ENCODE measurements at places on chromosomes 5 and 9. TPM values are rescaled to one million over a fixed set of nuclear protein-coding genes. Genes with fewer than 3 reads are reported as not detected.

GRCh38 chr9:3597792-3598191, 72.0 kb upstream of the RFX3 start:
- no peak overlapping the region for H3K27ac ChIP-seq
- H3K4me1 ChIP-seq = no peaks in the 10 kb centered on the region
- no peak for DNase-seq
- no peaks in the 10 kb centered on the region for H3K36me3 ChIP-seq
- no peaks in the 10 kb centered on the region for H3K27me3 ChIP-seq
- no peak overlapping the region for H3K4me3 ChIP-seq

DNA sequence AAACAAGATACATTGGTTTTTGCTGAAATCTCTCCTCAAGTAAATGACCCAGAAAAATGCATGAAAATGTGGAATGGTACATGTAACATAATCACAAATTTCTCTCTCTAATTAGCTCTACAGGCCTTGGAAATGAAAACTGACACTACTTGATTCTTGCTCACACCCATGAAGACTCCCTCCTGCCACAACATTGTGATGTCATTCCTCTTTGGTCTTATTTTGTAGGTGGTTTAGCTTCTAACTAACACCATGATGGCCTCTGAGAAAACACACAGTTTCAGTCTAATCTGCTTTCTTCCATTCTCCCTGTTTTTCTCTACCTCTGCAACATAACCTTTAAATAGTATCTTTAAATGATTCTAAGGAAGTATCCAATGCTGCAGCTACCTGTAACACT, 78.6 kb upstream of the FAM174A start:
- no peak overlapping the region for H3K27ac ChIP-seq
- H3K36me3 ChIP-seq = no peaks in the 10 kb centered on the region

DNA sequence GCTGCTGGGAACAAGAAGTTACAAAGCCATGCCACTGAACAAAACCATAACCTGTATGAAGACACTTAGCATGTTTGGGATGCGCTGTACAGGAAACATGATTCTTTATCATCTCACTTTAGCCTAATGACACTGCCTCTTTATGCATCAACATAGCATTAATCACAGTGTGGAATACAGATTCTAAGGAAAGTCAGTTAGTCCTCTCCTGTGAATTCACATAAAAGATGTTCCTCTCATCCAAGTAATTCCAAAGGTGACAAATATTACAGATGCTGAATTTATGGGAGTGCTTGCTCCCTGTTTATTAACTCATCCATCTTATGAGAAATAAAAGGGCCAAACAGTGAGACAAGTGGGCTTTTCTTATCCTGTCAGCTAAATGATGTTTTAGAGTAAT, 1677.7 kb downstream of the EFNA5 start:
- H3K4me3 ChIP-seq = no peak overlapping the region
- no peaks in the 10 kb centered on the region for H3K4me1 ChIP-seq
- H3K36me3 ChIP-seq = no peaks in the 10 kb centered on the region
- no peak for DNase-seq
- no peaks in the 10 kb centered on the region for H3K27me3 ChIP-seq

- H3K36me3 ChIP-seq = no peaks in the 10 kb centered on the region
- no peak overlapping the region for H3K27ac ChIP-seq
- no peaks in the 10 kb centered on the region for H3K27me3 ChIP-seq
- no peak overlapping the region for H3K4me3 ChIP-seq
- H3K4me1 ChIP-seq = no peaks in the 10 kb centered on the region
These were observed 66.3 kb downstream of the RCL1 start for GRCh38 chr9:4859035-4859434.

The GBGT1 gene
- total RNA-seq = 4.6 TPM

DNA sequence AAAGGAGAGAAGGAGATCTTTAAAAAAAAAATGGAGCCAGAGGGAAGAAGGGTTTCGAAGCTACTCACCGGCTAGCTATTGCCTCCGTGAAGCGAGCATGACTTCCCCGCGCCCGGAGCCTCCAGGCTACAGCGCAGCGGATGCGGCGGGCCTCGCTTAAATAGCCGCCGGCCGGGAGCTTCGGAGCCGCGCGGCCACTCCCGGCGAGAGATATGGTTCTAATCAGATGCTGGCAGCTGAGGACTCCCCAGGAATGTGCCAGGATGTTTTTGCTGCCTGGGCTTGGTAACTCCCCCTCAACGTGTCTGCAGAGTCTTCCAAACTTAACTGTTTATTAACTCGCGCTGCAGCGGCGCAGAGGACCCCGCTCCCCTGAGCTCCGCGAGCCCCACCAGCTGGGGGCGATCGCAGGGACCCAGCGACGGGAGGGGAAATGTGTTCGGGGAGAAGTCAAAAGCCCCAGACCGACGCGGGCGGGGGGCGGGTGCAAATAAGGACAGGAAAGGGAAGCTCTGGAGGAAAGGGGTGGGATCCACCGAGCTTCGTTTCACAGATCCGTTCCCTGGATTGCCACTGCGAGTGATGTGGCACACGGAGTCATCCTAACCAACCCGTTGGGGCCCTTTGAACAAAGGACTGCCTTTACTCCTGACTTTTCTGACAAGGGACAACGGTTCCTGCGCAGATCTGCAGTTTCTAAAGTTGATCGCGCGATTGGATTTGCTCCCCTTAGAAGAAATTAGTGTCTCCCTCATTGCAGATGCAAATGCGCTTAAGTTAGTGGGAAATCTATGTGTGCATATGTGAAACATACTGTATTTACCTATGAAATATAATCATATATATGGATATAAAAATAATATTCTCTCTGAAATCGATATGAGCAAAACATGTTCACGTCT, at the start of gene DAB2:
Gene DAB2, minus strand, starts transcription at position 245 of the 902 bp plus-strand sequence. CDS start 30,660 bp downstream, outside the sequence.
- H3K4me3 ChIP-seq = peak within 1 kb of the TSS; percentile 63
- no peaks in the 10 kb centered on the region for H3K4me1 ChIP-seq
- H3K27ac ChIP-seq = peak within 1 kb of the TSS; percentile 80

GRCh38 chr5:39716532-39717028, 291.8 kb upstream of the DAB2 start:
- no peak overlapping the region for H3K4me3 ChIP-seq
- DNase-seq = peak; percentile 58
- no peaks in the 10 kb centered on the region for H3K36me3 ChIP-seq
- H3K27me3 ChIP-seq = no peaks in the 10 kb centered on the region
- no peak overlapping the region for H3K27ac ChIP-seq

The MED22 gene
- total RNA-seq = 16.5 TPM

DNA sequence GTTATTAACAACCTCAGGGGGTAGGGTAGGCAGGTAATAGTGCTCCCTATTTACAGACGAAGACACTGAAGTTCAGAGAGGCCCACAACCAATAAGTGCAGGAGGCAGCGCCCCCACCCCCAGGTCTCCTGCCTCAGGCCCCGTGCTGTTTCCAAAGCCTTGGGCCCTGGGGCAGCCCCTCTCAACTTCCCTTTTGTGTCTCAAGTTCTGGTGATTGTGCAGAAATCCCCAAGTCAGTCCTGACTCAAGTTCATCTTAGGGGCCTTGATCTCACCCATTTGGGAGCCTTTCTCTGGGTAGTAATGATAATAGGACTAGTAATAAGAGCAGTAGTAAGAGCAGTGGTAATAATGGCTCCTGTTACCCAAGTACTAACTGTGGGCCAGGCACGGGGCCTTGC, 35.5 kb upstream of the ASS1 start:
- H3K4me3 ChIP-seq = no peak overlapping the region
- no peaks in the 10 kb centered on the region for H3K36me3 ChIP-seq
- no peak for DNase-seq
- no peak overlapping the region for H3K27ac ChIP-seq

GRCh38 chr9:76637416-76637815, 126.8 kb upstream of the PCA3 start:
- DNase-seq = no peak
- no peak overlapping the region for H3K27ac ChIP-seq
- no peak overlapping the region for H3K4me3 ChIP-seq
- H3K36me3 ChIP-seq = no peaks in the 10 kb centered on the region
- no peaks in the 10 kb centered on the region for H3K4me1 ChIP-seq
- H3K27me3 ChIP-seq = no peaks in the 10 kb centered on the region

GRCh38 chr5:160375166-160375565, 4.7 kb upstream of the C1QTNF2 start:
- no peaks in the 10 kb centered on the region for H3K27me3 ChIP-seq
- no peak overlapping the region for H3K27ac ChIP-seq
- no peak overlapping the region for H3K4me3 ChIP-seq

The IFNB1 gene
- not detected for total RNA-seq

- H3K4me3 ChIP-seq = no peak overlapping the region
- no peaks in the 10 kb centered on the region for H3K4me1 ChIP-seq
- DNase-seq = no peak
- no peaks in the 10 kb centered on the region for H3K27me3 ChIP-seq
These were observed 116.1 kb downstream of the PDZD2 start for GRCh38 chr5:31754741-31755675.

GRCh38 chr5:124194282-124194681, 552.2 kb downstream of the ZNF608 start:
- H3K4me1 ChIP-seq = no peaks in the 10 kb centered on the region
- no peak overlapping the region for H3K4me3 ChIP-seq
- no peaks in the 10 kb centered on the region for H3K36me3 ChIP-seq
- no peaks in the 10 kb centered on the region for H3K27me3 ChIP-seq
- DNase-seq = no peak
- no peak overlapping the region for H3K27ac ChIP-seq

The JAK2 gene
- 14.8 TPM for total RNA-seq

DNA sequence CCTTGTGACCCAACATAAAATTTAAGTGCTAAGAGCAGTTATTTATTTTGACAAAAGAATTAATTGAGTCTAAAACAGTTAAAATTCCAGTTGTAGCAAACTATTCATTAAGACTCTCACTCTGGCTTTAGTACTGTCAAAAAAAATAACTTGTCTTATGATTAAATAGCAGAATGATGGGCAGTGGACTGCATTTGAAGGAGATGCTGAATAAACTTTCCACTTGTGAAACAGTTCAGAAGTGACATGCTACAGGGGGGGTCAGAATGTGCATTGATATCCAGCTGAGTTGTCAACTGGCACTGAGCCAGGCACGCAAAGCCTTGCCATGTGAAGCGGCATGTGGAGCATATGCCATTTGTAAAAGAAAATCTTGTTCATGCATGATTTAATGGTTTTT, 76.0 kb downstream of the FCHO2 start:
- no peaks in the 10 kb centered on the region for H3K27me3 ChIP-seq
- H3K36me3 ChIP-seq = no peaks in the 10 kb centered on the region
- H3K4me3 ChIP-seq = no peak overlapping the region
- H3K27ac ChIP-seq = no peak overlapping the region
- no peaks in the 10 kb centered on the region for H3K4me1 ChIP-seq

The STKLD1 gene
- not detected for total RNA-seq

- peaks cover 14% of the 10 kb centered on the region for H3K4me1 ChIP-seq
- H3K36me3 ChIP-seq = no peaks in the 10 kb centered on the region
- DNase-seq = no peak
- H3K27ac ChIP-seq = no peak overlapping the region
- H3K4me3 ChIP-seq = no peak overlapping the region
- H3K27me3 ChIP-seq = peaks cover 6% of the 10 kb centered on the region
These were observed 10.8 kb upstream of the NRARP start for GRCh38 chr9:137312852-137313325.

GRCh38 chr5:150778088-150778516, 455 bp upstream of the SMIM3 start:
- no peaks in the 10 kb centered on the region for H3K36me3 ChIP-seq
- peak overlapping the region; percentile 82 for H3K27ac ChIP-seq
- no peaks in the 10 kb centered on the region for H3K27me3 ChIP-seq
- peak; percentile 30 for DNase-seq
- H3K4me3 ChIP-seq = peak overlapping the region; percentile 67
- H3K4me1 ChIP-seq = peaks cover 32% of the 10 kb centered on the region

DNA sequence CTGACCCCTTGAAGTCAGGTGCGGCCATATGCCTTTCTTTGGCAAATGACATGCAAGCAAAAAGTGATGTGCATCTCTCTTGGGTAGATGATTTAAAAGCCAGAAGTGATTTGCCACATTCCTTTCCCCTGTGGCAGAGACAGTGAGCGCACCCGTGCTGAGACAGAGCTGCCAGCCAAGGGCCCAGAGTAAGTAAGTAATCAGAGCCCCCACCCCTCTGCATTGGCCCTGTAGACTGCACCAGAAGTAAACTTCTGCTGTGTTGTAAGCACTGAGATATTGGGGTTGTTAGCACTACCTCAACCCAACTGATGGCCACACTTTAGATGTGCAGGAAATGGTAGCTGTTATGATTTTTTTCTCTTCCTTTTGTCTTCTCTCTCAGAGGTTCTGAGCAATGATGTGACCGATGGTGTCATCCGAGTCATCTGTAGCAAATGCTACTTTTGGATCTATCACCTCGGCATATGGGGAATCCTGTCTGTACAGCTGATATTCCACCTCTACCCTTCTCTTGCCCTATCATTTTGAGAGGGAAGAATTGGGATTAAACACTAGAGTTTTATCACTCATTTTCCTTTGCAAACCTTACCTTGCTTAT, 58.0 kb downstream of the DOCK2 start:
- H3K27ac ChIP-seq = no peak overlapping the region
- no peak for DNase-seq
- no peaks in the 10 kb centered on the region for H3K4me1 ChIP-seq
- no peak overlapping the region for H3K4me3 ChIP-seq

The LCN15 gene
- total RNA-seq = not detected

- no peaks in the 10 kb centered on the region for H3K36me3 ChIP-seq
- no peak overlapping the region for H3K27ac ChIP-seq
- H3K4me3 ChIP-seq = no peak overlapping the region
- no peak for DNase-seq
These were observed 32.0 kb upstream of the TMED7 start for GRCh38 chr5:115657881-115658233.

- H3K4me3 ChIP-seq = no peak overlapping the region
- DNase-seq = no peak
- H3K27ac ChIP-seq = no peak overlapping the region
These were observed 53.6 kb upstream of the FST start for GRCh38 chr5:53426878-53427277.
